Stimulated activated CD4-positive, alpha-beta T cell treated with anti-CD3 and anti-CD28 coated beads, TNF-alpha, amount 100 ng/mL, for 4 hours (primary cell): ENCODE measurements at places on chromosomes 5 and 9.
A peak's percentile ranks its signal among the peaks of the same experiment; 100 is the strongest.

DNA sequence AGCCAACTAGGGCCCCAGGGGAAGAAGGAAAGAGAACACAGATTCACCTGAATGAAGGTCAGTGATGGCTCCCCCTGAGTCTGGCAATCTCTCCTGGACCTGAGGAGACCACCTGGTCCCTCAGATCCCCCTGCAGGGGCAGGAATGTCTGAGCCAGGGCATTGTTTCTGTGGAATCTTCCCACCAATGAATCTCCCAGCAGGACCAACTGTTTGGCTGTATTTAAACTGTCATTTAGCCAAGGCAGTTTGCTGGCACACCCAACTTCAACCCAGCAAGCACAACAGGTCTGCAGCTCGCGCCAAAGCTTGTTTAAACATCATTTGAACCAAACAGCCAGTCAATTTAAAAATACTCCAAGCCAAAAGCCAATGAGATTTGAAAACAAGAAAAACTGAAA, 92.6 kb downstream of the SH3TC2 start:
- DNase-seq = no peak

DNA sequence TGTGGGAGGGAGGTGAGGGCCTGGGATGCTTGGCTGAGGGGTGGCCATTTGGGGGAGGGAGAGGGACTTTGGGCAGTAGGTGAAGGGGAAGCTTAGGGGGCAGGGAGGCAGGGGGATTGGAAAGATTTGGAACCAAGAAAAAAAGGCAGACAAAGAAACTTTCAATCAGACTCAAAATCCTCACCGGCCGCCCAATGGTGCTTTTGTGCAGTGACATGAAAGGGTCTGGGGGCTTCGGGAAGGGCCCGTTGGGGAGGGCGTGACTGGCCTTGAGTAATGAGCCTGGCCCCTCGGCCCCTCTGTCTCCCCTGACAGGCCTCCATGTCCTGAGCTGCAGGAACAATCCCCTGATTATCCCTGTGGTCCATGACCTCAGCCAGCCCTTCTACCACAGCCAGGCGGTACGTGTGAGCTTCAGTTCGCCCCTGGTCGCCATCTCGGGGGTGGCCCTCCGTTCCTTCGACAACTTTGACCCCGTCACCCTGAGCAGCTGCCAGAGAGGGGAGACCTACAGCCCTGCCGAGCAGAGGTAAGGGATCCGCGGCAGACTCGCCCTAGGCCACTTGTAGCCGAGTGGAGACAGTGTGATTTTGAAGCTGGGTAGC, 181.1 kb downstream of the PAPPA start:
- DNase-seq = no peak

GRCh38 chr5:169350759-169351240, 49.9 kb upstream of the SLIT3 start:
- DNase-seq = no peak

GRCh38 chr9:75190762-75191161, 102.4 kb downstream of the OSTF1 start:
- DNase-seq = no peak

DNA sequence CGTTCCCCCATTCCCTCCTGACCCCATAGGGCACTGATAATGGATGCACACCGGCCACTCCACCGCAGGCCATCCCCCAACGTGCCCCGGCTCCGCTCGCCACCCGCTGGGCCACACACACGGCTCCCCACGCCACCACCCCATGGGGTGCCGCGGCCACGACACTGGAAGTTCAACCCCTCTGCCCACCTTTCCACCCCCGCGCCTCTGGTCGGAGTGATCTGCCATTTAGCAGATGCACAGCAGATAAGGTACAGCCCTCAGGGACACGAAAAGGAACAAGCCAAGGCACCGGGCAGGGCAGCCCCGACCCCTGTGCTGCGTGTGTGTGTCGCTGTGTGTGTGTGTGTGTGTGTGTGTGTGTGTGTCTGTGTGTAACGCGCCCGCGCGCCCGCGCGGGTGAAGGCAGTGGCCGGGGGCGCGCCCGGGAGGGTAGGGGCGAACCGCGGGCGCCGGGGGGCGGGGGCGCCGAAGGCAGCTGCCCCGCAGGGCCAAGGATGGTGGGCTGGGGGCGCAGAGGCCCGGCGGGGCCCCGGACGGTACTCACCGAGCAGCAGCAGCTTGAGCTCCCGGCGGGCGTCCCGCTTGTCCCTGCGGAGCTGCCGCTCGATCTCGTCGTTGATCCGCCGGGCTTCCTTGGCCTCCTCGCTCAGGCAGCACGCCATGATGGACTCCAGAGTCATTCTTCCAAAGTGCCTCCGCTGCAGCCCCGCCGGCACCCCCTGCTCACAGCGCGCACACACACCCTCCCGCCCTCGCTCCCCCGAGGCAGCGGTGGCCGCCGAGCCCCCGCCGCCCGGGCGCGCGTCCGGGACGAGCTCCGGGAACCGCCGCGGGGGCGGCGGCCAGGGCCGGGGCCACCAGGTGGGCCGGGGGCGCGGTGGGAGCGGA, 813 bp downstream of the GNAQ start:
- DNase-seq = peak; percentile 36

- DNase-seq = peak; percentile 46
Measured at GRCh38 chr9:128689820-128690683, 1.0 kb downstream of the SET start.

GRCh38 chr9:129273136-129273895, 95.3 kb upstream of the IER5L start:
- no peak for DNase-seq

DNA sequence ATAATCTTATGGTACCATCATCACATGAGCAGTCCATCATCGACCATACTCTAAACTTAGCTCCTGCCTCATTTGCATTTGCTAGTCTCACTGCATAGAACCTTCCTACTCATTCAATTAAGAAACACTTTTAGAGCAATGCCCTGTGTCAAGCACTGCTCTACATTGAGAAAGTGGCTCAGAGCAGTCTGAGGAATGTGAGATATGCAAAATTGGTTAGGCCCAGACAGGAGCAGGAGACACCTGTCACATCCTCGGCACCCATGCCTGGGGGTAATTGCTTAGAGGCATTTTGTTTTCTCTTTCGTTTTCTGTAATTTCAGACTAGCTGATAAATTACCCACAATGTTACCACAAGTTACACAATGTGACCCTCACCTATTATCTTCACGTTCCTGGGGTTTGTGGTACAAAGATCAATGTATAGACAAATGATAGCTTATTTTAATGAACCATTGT, 4.9 kb upstream of the RARS1 start:
- no peak for DNase-seq

GRCh38 chr5:124530916-124531315, 215.5 kb downstream of the ZNF608 start:
- no peak for DNase-seq

GRCh38 chr9:111039231-111039906, 1.1 kb upstream of the LPAR1 start:
- DNase-seq = no peak

DNA sequence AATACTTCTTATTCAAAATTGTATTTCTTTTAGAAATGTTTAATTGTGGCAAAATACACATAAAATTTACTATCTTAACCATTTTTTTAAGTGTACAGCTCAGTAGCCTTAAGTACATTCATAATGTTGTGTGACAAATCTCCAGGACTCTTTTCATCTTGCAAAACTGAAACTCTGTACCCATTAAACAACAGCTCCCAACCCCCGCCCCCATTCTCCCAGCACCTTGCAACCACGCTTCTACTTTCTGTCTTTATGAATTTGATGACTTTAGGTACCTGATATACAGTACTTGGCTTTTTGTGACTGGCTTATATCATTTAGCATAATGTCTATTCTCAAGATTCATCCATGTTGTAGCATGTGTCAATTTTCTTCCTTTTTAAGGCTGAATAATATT, 2.8 kb upstream of the IL5 start:
- DNase-seq = no peak
